Effector memory CD8-positive, alpha-beta T cell (primary cell): ENCODE measurements at places on chromosomes 6 and 20.

- no peaks in the 10 kb centered on the region for H3K27me3 ChIP-seq
- no peaks in the 10 kb centered on the region for H3K36me3 ChIP-seq
- no peaks in the 10 kb centered on the region for H3K4me1 ChIP-seq
- no peak for DNase-seq
- no peak overlapping the region for H3K27ac ChIP-seq
Measured at GRCh38 chr6:98452685-98453084, 381.7 kb upstream of the POU3F2 start.

- peaks cover 73% of the 10 kb centered on the region for H3K4me1 ChIP-seq
- peaks cover 53% of the 10 kb centered on the region for H3K36me3 ChIP-seq
- peak overlapping the region; percentile 98 for H3K4me3 ChIP-seq
- H3K27me3 ChIP-seq = no peaks in the 10 kb centered on the region
- peak overlapping the region; percentile 99 for H3K27ac ChIP-seq
Measured at GRCh38 chr6:26459023-26459810, 1.5 kb downstream of the BTN2A1 start.

GRCh38 chr6:96812077-96812703 lies 25.1 kb downstream of the GPR63 start:
- H3K4me3 ChIP-seq = no peak overlapping the region
- peaks cover 36% of the 10 kb centered on the region for H3K27me3 ChIP-seq
- no peaks in the 10 kb centered on the region for H3K36me3 ChIP-seq
- no peak for DNase-seq
- no peaks in the 10 kb centered on the region for H3K4me1 ChIP-seq

GRCh38 chr6:36809941-36810803 lies 29.1 kb downstream of the CPNE5 start:
- no peak overlapping the region for H3K27ac ChIP-seq
- no peaks in the 10 kb centered on the region for H3K36me3 ChIP-seq
- H3K4me3 ChIP-seq = no peak overlapping the region
- H3K27me3 ChIP-seq = peaks cover 10% of the 10 kb centered on the region
- H3K4me1 ChIP-seq = no peaks in the 10 kb centered on the region
- no peak for DNase-seq

GRCh38 chr6:162704001-162704400 lies 23.6 kb downstream of the PRKN start:
- H3K4me3 ChIP-seq = no peak overlapping the region
- H3K27ac ChIP-seq = no peak overlapping the region
- H3K36me3 ChIP-seq = no peaks in the 10 kb centered on the region
- no peaks in the 10 kb centered on the region for H3K4me1 ChIP-seq
- H3K27me3 ChIP-seq = no peaks in the 10 kb centered on the region
- DNase-seq = no peak

- no peak overlapping the region for H3K4me3 ChIP-seq
- H3K27ac ChIP-seq = no peak overlapping the region
- H3K27me3 ChIP-seq = no peaks in the 10 kb centered on the region
- DNase-seq = no peak
Measured at GRCh38 chr6:144528743-144529425, 243.7 kb downstream of the UTRN start.

DNA sequence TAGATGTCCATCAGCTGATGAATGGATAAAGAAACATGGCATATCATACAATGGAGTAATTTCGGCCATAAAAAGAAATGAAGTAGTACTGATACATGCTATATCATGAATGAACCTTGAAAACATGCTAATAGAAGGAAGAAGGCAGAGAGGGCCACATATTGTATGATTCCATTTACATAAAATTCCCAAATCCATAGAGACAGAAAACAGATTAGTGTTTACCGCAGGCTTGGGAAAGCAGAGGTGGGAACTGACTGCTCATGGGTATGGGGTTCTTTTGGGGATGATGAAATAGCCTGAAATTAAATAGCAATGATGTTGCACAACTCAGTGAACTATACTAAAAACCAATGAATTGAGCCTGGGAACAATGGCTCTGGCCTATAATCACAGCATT lies 58.3 kb downstream of the SERAC1 start:
- no peaks in the 10 kb centered on the region for H3K27me3 ChIP-seq
- H3K4me1 ChIP-seq = no peaks in the 10 kb centered on the region
- H3K4me3 ChIP-seq = no peak overlapping the region
- peaks cover 10% of the 10 kb centered on the region for H3K36me3 ChIP-seq
- DNase-seq = no peak

DNA sequence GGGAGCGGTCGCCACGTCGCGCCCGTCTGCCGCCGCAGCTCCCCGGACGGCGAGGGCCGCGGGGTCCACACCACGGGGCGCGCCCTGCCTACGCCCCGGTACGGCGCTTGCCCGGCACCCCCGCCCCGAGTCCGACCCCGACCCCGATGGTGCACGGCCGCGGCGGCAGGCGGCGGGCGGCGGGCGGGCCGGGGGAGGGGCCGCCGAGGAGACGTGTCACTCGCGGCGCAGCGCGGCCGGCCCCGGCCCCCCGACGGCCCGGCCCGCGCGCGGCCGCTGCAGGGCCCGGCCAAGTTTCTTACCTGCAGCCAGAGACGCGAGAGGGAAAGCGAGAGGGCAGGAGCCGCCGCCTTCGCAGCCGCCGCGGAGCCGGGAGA lies 328 bp downstream of the RRBP1 start:
- peaks cover 17% of the 10 kb centered on the region for H3K36me3 ChIP-seq
- H3K27ac ChIP-seq = peak overlapping the region; percentile 85
- peaks cover 33% of the 10 kb centered on the region for H3K27me3 ChIP-seq

DNA sequence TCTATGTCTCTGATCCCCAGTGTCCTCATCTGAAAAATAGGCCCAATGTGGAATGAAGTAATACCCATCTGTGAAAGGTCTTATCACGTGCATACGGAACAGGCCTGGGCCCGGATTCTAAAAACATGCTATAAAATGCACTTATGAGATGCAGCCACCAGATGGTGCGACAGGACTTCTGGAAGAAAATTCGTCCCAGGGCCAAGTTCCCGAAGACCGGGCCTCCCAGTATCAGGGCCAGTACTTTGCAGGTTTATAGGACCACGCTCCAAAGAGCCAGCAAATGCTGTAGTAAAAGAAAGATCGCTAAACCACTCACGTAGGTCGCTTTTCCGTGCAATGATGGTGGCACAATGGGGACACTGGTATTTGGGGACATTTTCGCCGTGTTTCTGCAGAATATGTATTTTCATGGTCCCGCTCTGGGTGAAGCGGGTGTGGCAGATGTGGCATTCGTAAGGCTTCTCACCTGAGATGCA lies 10.6 kb downstream of the CTCFL start:
- H3K27ac ChIP-seq = no peak overlapping the region
- H3K4me1 ChIP-seq = no peaks in the 10 kb centered on the region
- H3K36me3 ChIP-seq = no peaks in the 10 kb centered on the region
- no peak overlapping the region for H3K4me3 ChIP-seq
- H3K27me3 ChIP-seq = peaks cover 44% of the 10 kb centered on the region

- H3K27me3 ChIP-seq = peaks cover 37% of the 10 kb centered on the region
- no peaks in the 10 kb centered on the region for H3K36me3 ChIP-seq
- no peak overlapping the region for H3K4me3 ChIP-seq
- DNase-seq = no peak
- H3K27ac ChIP-seq = no peak overlapping the region
Measured at GRCh38 chr20:4134355-4134834, 119.0 kb upstream of the RNF24 start.

- no peaks in the 10 kb centered on the region for H3K4me1 ChIP-seq
- H3K36me3 ChIP-seq = no peaks in the 10 kb centered on the region
- no peak overlapping the region for H3K4me3 ChIP-seq
- H3K27me3 ChIP-seq = peaks cover 50% of the 10 kb centered on the region
Measured at GRCh38 chr20:40945754-40946450, 82.7 kb upstream of the TOP1 start.

- DNase-seq = no peak
- H3K36me3 ChIP-seq = peaks cover 33% of the 10 kb centered on the region
- peaks cover 8% of the 10 kb centered on the region for H3K4me1 ChIP-seq
- H3K4me3 ChIP-seq = no peak overlapping the region
- no peak overlapping the region for H3K27ac ChIP-seq
Measured at GRCh38 chr6:144190080-144190479, 39.8 kb downstream of the STX11 start.

GRCh38 chr6:93021235-93021915 lies 398.0 kb downstream of the EPHA7 start:
- no peak overlapping the region for H3K4me3 ChIP-seq
- no peak overlapping the region for H3K27ac ChIP-seq
- H3K27me3 ChIP-seq = no peaks in the 10 kb centered on the region
- H3K4me1 ChIP-seq = no peaks in the 10 kb centered on the region

GRCh38 chr6:2782356-2782708 lies 17.1 kb downstream of the WRNIP1 start:
- peaks cover 58% of the 10 kb centered on the region for H3K36me3 ChIP-seq
- H3K4me1 ChIP-seq = peaks cover 23% of the 10 kb centered on the region
- no peak for DNase-seq

DNA sequence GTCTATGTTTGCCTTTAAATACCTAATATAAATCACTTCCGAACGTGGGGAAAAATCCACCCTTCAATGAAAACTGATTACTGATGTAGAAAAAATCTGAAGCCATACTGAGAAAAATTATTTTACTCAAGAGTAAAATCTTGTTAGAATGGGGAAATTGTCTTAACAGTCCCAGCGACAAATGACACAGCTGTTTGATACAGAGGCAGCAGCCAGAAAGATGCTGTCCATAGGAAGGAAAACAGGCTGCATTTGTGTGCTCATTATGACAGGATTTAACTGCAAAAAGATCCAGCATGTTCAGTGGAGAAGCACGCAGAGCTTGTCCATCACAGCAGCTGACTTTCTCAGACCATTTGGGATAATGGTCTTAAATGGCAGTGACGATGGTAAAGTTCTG lies 443.0 kb downstream of the TFAP2B start:
- H3K27ac ChIP-seq = no peak overlapping the region
- H3K4me3 ChIP-seq = no peak overlapping the region
- H3K27me3 ChIP-seq = no peaks in the 10 kb centered on the region
- no peaks in the 10 kb centered on the region for H3K36me3 ChIP-seq
- DNase-seq = no peak
- no peaks in the 10 kb centered on the region for H3K4me1 ChIP-seq

- no peak overlapping the region for H3K4me3 ChIP-seq
- no peak overlapping the region for H3K27ac ChIP-seq
- peaks cover 1% of the 10 kb centered on the region for H3K4me1 ChIP-seq
- H3K36me3 ChIP-seq = no peaks in the 10 kb centered on the region
- H3K27me3 ChIP-seq = peaks cover 14% of the 10 kb centered on the region
Measured at GRCh38 chr20:44051661-44052000, 135.4 kb downstream of the JPH2 start.

DNA sequence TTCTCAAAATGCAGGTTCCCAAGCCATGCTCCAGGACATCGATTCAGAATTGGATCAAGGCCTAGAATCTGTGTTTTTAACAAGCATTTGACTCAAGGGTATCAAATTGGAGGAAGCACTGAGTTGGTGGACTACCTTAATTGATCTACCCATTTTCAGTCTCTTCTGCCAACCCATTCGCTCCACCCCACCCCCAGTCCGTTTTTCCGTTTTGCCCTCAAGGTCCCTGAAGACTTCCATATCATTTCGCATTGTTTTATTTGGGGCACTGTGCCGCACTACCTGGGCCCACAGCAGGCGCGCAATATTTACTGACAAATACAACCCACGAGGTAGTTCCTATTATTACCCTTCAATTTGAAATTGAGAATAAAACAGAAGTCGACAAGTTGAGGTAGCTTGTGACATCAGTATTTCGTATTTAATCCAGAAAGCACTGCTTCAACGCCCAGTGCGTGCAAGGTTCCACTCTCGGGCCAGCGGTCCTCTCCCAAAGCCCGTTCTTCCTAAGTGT lies 557 bp upstream of the DHX35 start:
- H3K27me3 ChIP-seq = no peaks in the 10 kb centered on the region
- peak overlapping the region; percentile 89 for H3K4me3 ChIP-seq
- H3K36me3 ChIP-seq = peaks cover 5% of the 10 kb centered on the region
- no peak for DNase-seq
- H3K4me1 ChIP-seq = peaks cover 18% of the 10 kb centered on the region

GRCh38 chr6:129267028-129267427 lies 384.1 kb downstream of the LAMA2 start:
- H3K4me1 ChIP-seq = no peaks in the 10 kb centered on the region
- H3K27ac ChIP-seq = no peak overlapping the region
- H3K36me3 ChIP-seq = no peaks in the 10 kb centered on the region
- no peak overlapping the region for H3K4me3 ChIP-seq

GRCh38 chr6:80341330-80341729 lies 234.9 kb downstream of the BCKDHB start:
- no peak for DNase-seq
- no peak overlapping the region for H3K27ac ChIP-seq
- no peak overlapping the region for H3K4me3 ChIP-seq
- peaks cover 4% of the 10 kb centered on the region for H3K36me3 ChIP-seq

- DNase-seq = no peak
- H3K36me3 ChIP-seq = peaks cover 76% of the 10 kb centered on the region
- H3K4me3 ChIP-seq = no peak overlapping the region
- H3K27ac ChIP-seq = no peak overlapping the region
- H3K27me3 ChIP-seq = no peaks in the 10 kb centered on the region
- H3K4me1 ChIP-seq = peaks cover 21% of the 10 kb centered on the region
Measured at GRCh38 chr6:159756508-159756907, 5.3 kb upstream of the ACAT2 start.

GRCh38 chr6:169289619-169290339 lies 36.1 kb upstream of the THBS2 start:
- H3K27ac ChIP-seq = no peak overlapping the region
- no peaks in the 10 kb centered on the region for H3K36me3 ChIP-seq
- peaks cover 37% of the 10 kb centered on the region for H3K27me3 ChIP-seq
- DNase-seq = no peak
- H3K4me1 ChIP-seq = no peaks in the 10 kb centered on the region

- no peaks in the 10 kb centered on the region for H3K27me3 ChIP-seq
- H3K36me3 ChIP-seq = no peaks in the 10 kb centered on the region
- no peaks in the 10 kb centered on the region for H3K4me1 ChIP-seq
- no peak overlapping the region for H3K27ac ChIP-seq
Measured at GRCh38 chr6:50333696-50334095, 284.0 kb upstream of the DEFB112 start.

GRCh38 chr6:2917801-2918445 lies 14.8 kb upstream of the SERPINB9 start:
- no peak overlapping the region for H3K4me3 ChIP-seq
- no peaks in the 10 kb centered on the region for H3K36me3 ChIP-seq
- H3K4me1 ChIP-seq = peaks cover 18% of the 10 kb centered on the region

- H3K36me3 ChIP-seq = no peaks in the 10 kb centered on the region
- no peak for DNase-seq
- H3K4me3 ChIP-seq = no peak overlapping the region
- H3K27ac ChIP-seq = no peak overlapping the region
Measured at GRCh38 chr20:42894483-42894882, 295.2 kb downstream of the PTPRT start.

GRCh38 chr20:40815156-40816038 lies 126.4 kb upstream of the MAFB start:
- H3K4me1 ChIP-seq = no peaks in the 10 kb centered on the region
- DNase-seq = no peak
- no peaks in the 10 kb centered on the region for H3K36me3 ChIP-seq

DNA sequence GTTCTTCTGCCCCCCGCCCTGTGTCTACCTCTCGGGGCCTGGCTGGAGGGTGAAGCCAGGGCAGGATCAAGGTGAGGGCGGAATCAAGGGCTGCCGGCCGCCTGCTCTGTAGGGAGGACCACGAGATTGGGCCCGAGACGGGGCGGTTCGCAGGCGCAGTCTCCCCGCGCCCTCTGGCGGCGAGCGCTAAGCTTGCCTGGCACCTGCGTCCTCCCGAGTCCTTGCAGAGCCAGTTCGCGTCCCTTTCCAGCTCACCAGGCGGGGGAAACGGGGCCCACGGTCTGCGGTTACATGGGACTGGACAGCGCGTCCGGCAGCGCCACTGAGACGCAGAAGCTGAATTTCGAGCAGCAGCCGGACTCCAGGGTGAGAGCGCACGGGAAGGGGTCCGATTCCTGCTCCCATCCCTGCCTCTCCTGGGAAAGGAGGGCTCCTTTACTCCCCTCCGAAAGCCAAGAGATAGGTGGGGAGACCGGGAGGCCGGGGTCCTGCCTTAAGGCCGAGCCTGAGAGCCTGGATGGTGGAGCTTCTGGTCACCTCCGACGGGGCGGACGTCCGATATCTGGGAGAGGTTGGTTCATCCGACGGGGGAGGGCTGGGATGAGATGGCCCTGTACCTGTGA lies 3.6 kb upstream of the MATN4 start:
- peaks cover 95% of the 10 kb centered on the region for H3K27me3 ChIP-seq
- peak; percentile 42 for DNase-seq
- no peaks in the 10 kb centered on the region for H3K36me3 ChIP-seq
